ENCODE measurements at places on chromosomes 3 and 15.

DNA sequence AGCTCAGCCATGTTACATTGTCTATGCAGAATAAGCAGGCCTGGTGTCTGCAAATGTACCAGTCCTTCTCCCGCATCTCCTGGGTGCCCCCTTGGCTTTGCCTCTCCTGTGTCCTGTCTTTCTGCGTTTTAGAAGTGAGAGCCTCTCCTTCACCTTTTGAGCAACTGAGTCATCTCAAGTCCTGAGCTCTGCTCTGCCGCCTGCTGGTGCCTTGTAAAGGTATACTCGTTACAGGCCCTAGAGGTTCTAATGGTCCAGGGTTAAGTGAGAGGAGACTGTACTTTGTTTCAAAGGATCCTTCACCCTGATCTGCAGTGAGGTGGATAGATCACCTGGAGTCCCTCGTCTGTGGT lies 12.6 kb downstream of the GHRL start:
- no peak for DNase-seq

DNA sequence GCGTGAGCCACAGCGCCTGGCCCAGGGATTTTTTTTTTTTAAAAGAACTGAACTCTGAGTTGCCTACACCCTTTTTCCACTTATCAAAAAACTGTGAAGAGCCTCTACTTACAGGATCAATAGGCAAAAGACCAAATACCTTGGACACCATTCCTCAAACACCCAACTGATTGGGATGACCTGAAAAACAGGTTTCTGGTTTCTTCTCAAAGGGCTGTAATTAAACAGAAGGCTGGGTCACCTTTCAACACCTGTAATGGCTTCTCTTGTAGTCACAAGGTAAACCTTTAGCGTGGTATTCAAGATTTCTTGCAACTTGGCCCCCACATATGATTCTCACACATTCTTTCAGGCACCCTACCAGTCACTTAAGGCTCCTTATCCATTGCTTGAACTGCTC lies 38.4 kb upstream of the PLXND1 start:
- DNase-seq: no peak

- DNase-seq: no peak
These were observed 28.8 kb upstream of the GLCE start for GRCh38 chr15:69131362-69132220.

- no peak for DNase-seq
These were observed 91.2 kb downstream of the FILIP1L start for GRCh38 chr3:100023150-100023549.

DNA sequence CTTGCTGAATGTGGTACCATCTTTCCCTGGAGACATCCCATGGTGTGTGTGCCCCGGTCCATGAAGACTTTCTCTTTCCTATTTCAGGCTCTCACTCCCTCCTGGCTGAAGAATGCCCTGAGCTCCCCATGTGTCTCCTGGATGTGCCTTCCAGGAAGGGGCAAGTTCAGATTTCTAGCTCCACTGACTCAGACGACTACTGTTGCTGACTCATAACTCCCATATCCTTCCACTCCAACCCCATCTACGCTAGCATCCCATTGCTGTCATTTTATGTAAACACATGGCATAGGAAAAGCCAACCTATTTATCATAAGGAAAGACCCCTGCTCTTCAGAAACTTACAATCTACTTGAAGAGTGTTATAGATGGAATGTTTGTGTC lies 95.0 kb downstream of the ADCY5 start:
- no peak for DNase-seq

Measured in activated CD8-positive, alpha-beta memory T cell treated with anti-CD3 and anti-CD28 coated beads for 48 hours (primary cell).